ENCODE measurements at places on chromosomes 7 and 10.

GRCh38 chr7:55568613-55569268 is 3.6 kb downstream of the VOPP1 start:
- no peak for DNase-seq

GRCh38 chr7:155850766-155851678 is 38.8 kb upstream of the SHH start:
- DNase-seq: no peak

DNA sequence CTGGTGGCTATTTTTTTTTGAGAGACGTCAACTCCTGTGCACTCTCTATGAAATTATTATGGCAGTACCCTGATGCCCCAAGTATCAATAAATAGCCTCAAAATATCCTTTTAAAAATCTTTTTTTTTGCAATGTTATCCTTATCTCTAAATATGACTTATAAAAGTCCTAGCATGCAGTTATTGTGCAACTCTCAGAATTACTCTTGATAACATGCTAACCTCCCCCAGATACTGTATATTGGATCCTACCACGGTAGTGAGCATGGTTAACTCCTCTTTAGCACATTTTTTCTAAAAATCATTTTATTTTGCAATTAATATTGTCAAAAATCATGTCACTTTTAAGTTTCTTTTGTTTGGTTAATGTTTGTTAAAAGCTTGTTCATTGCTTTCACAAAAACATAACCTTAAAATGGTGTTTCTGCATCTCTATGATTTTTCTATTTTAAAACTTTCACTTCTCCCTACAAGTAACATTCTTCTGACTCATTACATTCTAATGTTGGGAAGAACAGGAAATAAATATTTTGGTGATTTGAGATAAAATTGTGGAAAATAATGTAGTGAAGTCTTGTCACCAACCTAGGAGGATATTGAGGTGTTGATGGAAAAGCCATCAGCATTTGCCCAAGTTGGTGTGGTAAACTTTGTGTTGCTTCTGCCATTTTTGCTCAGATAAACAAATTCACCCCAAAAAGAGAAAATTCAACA is 42.1 kb upstream of the ADRA2A start:
- no peak for DNase-seq

GRCh38 chr7:11665357-11665756 is 166.6 kb downstream of the THSD7A start:
- DNase-seq: no peak

- DNase-seq: no peak
Observed at GRCh38 chr7:12550956-12551355, 19.6 kb upstream of the SCIN start.

- DNase-seq: no peak
Observed at GRCh38 chr7:71769326-71769725, 637.4 kb downstream of the GALNT17 start.

DNA sequence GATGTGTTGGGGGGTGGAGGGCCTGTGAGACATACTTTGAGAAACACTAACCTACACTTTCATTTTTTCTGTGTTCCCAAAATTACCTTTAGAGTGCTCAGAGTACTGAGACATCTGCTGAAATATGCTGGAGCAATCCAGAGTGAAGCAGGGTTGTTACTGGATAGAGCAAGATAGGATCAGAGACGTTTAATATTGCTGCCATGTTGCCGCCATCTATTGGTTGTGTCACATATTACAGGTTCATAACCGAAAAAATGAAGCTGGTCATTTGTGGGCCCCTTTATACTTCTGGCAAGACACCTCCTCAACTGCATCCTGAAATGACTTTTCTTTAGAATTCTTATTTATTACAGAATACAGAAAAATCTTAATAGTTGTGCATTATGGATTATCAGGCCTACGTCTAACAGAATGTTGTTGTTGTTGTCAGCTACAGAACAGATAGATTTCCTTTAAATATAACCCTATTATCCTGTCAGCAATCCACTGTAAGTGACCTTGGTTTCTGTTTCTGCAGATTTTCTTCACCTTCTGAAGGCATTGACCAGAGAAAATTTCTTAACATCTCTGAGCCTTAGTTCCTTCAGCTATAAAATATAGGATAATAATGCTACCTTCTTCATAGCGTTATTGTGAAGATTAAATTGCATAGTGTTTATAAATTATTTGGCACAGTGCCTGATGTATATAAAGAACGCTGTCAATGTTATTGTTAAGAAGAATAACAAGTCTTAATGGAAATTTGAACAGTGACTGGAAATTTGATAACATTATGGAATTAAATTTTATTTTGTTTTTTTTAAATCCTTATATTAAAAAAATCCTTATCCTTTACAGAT is 16.2 kb upstream of the DLD start:
- DNase-seq: no peak

- no peak for DNase-seq
Observed at GRCh38 chr10:96212911-96213310, 58.5 kb downstream of the BLNK start.

GRCh38 chr10:69087590-69088470 is at the start of gene SRGN:
Gene SRGN (plus strand): TSS chr10:69088103. CDS start chr10:69088158, 55 bp downstream.
- no peak for DNase-seq

- DNase-seq: no peak
Observed at GRCh38 chr10:60576130-60577069, 186.7 kb upstream of the ANK3 start.
